ENCODE measurements at places on chromosomes 1 and 21.

DNA sequence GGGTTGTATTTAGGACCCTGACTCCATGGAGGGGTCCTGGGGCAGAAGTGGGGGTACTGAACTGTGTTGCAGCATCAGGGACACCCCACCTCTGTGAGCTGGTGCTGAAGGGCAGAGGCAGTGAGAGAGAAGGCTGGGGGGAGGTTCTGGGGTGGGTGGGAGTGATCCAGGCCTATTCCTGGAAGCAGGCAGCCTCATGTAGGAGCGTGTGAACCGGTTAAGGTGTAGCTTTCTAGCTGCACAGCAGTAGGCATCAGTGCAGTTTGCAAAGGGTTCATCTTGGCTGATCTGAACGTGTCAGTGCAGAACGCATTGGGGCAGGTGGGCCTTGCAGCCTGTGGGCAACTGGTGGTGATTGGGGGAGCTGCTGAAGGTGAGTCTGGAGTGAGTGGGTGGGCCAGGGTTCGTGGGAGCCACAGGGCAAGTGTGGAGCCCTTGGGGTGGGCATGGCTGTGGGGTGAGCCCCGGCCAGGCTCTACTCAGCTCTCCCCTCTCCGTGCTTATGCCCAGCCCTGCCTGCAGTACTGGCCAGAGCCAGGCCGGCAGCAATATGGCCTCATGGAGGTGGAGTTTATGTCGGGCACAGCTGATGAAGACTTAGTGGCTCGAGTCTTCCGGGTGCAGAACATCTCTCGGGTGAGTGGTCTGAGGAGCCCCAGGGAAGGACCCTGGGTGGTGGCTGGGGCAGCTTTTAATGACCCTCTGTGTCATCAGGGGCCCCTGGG lies 86.7 kb downstream of the PTPRU start:
- no peak for DNase-seq

DNA sequence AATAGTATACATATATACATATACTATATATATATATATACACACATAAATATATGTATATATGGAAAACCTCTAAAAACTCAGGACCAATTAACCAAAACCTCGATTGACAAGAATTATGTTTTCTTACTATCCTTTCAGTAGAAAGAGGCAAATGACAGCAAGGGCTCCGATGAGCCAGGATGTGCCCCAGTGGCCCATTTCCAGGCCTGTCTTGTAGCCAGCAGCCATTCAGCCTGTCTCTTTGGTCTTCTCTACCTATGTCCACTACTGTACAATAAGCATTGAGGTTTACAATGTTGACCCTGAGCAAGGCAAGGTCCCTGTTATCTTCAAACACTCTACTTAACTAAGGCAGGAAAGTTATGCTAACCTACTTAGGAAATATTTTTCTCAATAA lies 9.8 kb downstream of the KCNA2 start:
- no peak for DNase-seq

DNA sequence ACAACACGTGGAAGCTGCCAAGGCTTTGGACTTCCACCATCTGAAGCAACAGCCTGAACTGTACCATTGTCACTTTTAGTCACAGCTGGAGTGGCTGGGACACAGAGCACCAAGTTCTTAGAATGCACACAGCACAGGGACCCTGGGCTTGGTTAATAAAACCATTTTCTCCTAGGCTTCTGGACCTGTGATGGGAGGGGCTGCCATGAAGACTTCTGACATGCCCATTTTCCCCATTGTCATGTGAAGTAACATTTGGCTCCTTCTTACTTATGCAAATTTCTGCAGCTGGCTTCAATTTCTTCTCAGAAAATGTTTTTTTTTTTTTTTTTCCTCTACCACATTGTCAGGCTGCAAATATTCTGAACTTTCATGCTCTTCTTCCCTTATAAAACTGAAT lies 138.6 kb upstream of the BRINP3 start:
- DNase-seq: no peak

GRCh38 chr1:58699011-58699762 lies 675 bp downstream of the MYSM1 start:
- DNase-seq: no peak

DNA sequence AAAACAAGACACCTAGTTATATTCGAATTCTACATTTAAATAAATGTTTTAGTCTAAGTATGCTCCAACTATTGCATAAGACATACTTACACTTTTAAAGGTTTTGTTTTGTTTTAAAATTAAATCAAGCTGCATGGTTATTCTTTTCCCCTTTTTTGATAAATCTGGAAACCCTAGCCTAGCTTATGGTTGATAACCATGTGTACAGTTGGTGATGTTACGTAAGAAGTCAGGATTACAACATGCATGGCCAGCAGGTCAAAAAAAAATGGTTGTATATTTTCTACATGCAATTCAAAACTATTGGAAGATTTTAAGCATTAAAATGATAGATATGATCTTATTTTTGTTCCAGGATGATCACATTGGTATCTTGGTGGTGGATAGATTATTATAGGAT lies 1600.6 kb downstream of the PLA2G4A start:
- DNase-seq: no peak

DNA sequence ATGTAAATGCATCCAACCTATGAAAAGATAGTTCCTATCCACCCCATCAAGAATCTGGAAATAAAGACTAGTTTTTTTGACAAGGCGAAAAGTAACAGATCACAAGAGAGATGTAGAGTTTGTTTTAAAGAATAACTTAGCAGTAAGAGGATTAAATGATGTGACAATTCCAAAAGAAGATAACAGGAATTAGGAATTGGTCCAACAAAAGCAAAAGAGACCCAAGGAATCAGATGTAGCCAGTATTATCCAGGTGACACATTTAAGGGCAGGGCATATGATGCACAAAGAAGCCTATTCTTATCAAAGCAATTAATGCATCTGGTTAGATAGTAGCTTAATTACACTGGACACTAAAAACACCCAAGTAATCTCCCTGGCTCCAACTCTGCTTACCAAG lies 53.8 kb downstream of the PUM1 start:
- DNase-seq: no peak

DNA sequence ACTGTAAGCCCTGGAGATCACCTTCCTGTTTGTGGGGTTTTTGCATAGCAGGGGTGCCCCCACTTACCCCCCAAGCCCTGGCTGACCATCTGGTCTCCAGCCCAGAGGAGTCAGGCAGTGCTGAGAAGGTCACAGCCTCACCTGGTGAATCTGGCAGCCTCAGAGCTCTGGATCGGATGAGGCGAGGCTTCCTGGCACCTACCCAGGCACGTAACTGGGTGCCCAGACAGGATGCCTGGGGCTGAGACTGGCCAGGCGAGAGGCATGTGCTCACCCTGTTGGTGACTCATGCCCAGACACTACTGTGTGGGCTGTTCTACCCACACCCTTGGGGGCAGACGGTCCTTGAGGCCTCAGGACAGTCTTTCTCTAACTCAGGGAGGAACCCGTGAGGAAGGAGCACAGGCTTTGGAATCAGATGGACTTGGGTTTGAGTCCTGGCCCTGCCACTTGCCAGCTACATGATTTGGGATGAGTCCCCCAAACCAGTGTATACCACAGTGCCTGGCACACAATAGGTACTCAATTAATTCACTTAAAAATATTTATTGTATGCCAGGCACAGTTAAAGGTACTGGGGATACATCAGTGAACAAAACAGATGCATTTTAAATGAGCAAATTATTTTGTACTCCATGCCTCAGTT lies 15.1 kb upstream of the PADI3 start:
- no peak for DNase-seq

DNA sequence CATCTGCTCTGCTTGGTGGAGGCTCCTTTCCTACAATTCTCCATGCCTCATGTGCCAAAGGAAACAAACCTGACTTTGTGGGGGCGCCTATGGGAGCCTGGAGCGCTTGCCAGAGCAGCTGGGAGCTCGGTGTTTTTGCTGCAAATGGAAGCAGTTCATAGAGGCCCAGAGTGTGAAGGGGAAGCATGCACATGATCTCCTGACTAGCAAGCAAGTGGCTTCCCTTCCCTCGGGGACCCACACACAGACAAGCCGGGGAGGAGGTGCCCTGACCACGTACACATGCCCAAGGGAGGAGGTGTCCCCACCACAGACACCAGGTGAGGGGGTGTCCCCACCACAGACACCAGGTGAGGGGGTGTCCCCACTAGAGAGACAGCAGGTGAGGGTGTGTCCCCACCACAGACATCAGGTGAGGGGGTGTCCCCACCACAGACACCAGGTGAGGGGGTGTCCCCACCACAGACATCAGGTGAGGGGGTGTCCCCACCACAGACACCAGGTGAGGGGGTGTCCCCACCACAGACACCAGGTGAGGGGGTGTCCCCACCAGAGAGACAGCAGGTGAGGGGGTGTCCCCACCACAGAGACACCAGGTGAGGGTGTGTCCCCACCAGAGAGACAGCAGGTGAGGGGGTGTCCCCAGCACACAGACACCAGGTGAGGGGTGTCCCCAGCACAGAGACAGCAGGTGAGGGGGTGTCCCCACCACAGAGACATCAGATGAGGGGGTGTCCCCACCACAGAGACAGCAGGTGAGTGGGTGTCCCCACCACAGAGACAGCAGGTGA lies 106.8 kb downstream of the CRYAA start:
- no peak for DNase-seq

DNA sequence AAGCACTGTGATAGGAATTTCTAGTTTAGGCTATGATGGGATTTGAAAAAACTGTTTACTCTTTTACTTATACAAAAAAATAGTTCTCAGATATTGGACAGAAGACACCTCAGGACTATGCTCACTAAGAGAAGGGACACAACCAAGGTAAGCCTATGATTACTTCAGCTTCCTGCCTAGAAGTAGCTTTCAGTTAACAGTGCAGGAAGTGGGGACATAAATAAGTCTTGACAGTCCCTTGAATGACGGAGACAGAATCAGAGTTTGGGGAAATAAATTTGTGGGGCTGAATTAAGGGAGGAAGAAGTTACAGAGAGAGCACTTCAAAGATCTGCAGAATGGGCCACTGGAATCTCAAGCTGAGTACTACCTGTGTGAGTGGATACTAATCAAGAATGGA lies 53.8 kb upstream of the OLFM3 start:
- no peak for DNase-seq

DNA sequence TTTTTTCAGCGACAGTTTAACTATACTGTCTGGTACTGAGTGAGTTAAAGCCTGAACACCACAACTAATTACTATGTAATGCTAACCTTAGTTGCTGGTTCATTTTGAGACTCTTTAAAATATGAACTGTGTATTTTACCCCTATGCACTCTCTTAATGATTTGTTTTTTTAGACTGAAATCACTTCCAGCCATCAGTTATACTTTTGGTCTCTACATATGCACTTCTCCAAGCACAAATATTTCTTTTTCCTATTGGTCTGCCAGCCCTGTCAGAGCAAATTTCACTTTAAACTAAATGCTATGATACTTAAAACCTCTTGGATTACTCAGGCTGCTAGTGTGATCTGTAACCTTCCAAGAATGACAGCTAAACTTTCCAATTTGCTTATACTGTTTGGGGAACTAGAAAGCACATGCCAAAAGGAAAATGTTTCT lies 38.1 kb upstream of the SCYL3 start:
- DNase-seq: no peak

DNA sequence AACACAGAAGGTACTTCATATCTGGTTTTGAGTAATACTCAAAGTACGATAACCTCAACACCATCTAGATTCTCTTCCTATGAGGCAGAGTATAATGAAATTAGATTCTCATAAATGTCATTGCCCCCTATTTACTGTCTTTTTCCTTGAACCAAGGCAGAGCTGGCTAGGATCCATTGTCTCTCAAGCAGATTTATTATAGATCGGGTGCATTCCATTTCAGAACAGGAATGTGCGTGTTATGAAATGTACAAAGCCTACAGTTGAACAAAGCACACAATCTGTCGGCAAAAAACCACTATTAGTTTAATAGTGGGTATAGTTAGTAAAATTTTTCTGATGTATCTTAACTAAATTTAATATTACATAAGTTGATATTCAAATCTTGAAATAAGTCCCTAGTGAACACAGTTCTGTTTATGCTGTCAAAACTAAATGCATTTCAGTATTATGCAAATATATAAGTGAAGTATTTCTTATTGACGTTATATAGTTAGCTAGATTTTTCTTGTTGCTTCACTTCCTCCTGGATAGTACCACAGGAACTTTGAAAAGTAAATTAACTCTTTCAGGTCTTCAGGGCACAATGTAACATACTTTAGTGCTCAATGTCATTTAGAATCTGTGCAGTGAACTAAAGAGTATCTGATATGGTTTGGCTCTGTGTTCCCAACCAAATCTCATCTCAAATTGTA lies 92.1 kb downstream of the DDAH1 start:
- DNase-seq: no peak

DNA sequence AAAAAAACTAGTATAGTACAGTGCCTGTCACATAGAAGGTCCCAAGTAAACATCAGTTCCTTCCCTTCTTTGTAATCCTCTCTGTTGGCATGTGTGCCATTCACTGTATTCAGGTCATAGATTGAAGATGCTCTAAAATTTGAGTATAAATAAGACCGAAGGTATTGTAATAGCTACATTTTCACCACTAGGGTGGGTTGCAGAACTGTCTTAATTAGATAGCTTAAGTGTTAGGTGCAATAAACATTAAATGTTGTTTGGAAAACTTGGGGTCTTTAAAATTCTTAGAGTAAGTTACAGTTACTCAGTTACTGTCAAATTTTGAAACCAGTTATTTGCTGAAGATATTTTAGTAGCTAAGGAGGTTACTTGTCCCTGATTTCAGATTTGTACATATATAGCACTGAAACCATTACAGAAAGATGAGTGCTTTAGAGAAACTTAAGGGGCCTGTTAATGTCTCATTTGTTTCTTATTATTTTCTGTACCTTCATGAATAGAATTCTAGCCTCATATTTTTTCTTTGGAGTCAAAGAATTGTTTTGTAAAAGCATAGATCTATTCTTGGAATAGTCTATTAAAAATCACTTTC lies 24.3 kb downstream of the PER3 start:
- peak; percentile 4 for DNase-seq

DNA sequence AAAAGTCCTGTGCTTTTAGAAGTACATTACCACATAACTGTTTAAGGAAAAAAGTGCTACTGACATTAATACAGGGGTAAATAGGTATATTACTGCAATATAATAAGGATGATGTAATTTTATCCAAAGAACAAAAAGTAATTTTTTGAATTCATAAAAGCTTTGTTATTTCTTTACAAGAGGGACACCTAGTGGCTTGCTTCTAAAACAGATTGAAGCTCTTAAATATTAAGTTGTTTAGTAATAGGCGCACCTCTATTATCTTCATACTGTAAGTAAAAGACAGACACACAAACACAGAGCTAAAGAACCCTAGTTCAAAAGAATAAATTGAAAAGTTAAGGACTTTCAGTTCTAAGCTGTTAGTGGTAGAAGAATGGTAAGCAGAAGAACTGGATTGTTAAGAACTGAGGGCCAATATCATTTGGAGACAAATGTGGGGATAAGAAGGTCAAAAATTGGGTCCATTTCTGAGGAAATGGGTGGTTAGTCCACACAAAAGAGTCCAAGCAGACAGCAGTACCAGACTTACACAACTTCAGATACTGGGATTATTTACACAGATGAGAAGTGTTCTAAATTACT lies 15.4 kb downstream of the ZNHIT6 start:
- no peak for DNase-seq

GRCh38 chr1:52767596-52768280 lies 41.5 kb downstream of the ZYG11B start:
- DNase-seq: no peak
